SHP77 (cell line): ENCODE measurements at places on chromosomes 6 and 20.

DNA sequence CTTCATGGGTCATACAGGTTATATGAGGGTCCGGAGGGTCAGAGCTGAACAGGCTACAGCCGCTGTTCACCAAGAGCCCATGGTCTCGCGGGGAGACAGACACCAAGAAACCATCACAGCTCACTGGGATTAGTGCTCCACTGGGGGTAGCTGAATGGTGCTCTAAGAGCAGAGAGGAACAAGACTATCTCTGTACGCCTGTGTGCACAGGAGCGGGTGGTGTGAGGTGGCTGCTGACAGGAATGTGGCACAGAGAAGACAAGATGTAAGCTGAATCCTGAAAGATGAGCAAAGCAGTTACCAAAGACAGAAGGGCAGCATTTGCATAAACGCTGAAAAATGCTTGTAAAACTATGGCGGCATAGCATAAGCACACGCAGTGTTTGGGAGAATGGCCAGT is 139.1 kb downstream of the GMPR start:
- DNase-seq, result no peak

DNA sequence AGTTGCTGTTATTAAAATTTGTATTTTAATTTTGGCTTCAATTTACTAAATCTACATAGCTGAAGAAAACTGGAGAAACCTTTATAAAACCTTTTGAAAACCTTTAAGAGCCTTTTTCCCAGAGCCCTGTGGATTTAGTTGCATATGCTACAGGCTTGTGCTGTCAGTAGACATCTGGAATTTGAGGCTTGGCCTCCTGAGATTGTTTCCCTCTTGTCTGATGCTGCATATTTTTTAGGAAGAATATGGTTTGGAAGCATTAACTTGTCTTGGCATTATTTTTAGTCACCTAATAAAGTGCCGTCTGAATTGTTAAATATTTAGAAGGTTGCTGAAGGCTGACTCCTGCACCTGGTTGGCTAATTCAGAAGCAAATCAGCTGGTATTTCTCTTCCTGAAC is 369.4 kb downstream of the UTRN start:
- DNase-seq, result no peak

- no peak for DNase-seq
Observed at GRCh38 chr6:132341646-132342045, 59.6 kb downstream of the MOXD1 start.

GRCh38 chr20:4427940-4428586 is 293.6 kb upstream of the PRND start:
- no peak for DNase-seq

DNA sequence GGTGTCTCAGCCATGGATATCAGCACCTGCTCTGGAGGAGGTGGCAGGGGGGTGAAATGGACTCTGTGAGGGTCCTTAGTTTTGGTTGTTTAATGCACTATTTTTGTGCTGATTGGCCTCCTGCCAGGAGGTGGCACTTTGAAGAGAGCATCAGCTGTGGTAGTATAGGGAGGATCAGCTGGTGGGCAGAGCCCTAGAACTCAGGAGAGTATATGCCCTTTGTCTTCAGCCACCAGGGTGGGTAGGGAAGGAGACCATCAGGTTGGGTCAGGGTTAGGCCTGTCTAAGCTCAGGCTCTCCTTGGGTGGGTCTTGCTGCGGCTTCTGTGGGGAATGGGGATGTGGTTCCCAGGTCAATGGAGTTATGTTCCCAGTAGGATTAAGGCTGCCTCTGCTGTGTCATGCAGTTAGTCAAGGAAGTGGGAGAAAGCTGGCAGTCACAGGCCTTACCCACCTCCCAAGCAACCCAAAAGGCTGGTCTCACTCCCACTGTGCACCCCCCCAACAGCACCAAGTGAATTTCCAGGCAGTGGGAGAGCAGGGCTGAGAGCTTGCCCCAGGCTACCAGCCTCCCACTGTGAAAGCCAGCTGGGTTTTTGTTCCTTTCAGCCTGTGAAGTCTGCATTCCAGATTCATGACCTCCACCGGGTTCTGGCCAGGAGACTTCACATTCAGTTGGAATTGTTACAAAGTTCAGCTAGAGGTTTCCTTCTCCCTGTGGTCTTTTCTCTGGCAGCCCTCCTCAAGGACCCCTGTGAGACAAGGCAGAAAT is 5.7 kb upstream of the OSTM1 start:
- DNase-seq, result no peak

DNA sequence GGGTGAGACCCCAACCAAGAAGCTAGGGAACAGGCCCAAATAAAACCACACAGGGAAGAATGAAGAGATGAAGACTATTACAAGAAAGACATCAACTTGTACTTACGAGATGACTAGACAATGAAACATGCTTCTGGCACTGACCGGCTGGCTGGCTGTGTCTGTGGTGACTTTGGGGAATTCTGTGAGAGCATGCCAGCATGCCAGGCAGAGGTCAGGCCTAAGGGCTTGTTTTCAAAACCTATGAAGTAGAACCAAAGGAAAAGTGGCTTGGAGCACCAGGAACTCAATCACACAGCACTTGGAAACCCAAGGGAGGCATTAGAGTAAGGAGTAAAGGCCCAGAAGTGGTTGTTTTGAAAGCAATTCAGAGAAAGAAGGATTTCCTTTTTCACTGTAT is 28.4 kb upstream of the GSTA3 start:
- no peak for DNase-seq

GRCh38 chr20:42218621-42219374 is 600.6 kb upstream of the CHD6 start:
- no peak for DNase-seq

GRCh38 chr6:87139236-87139635 is 16.1 kb upstream of the ZNF292 start:
- DNase-seq, result peak; percentile 35

DNA sequence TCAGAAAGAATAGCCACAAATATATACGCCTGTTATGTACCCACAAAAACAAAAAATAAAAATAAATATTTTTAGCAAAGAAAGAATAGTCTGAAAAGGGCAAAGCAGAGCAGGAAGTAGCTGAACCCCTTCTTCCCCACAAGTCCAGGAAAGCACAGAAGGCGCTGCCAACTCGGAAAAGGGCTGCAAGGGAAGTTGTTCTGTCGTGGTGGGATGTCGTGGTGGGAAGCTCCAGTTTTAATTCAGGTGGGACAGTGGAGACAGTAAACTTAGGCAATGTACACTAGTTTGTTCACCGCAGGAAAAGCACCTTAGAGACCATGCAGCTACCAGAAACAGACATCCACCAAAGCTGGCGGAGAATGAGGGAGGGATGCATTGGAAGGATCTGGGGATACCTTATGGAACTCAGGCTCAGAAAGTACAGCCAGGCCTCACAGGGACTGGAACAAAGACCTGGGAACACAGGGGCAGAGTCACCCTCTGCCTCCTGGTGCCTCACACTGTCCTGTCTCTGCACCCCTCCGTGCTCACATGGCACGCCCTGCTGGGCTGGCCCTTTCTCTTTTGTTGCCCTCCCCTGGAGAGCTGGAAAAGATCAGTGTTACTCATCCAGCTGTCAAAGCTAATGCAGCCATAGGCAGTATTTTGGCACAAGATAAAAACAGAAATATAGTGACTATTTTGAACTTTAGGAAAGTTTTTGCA is 3.3 kb upstream of the APMAP start:
- no peak for DNase-seq

- no peak for DNase-seq
Observed at GRCh38 chr6:36244641-36245280, 25.1 kb upstream of the PNPLA1 start.
